ENCODE measurements at places on chromosomes 1 and 21. TPM values are rescaled to one million over a fixed set of nuclear protein-coding genes. Genes with fewer than 3 reads are reported as not detected.

Gene EXTL1
- 1.7 TPM for polyA plus RNA-seq

Gene PSEN2
- polyA plus RNA-seq, result 61.1 TPM

Gene GBP2
- polyA plus RNA-seq, result 6.0 TPM

Gene PLK3
- 15.2 TPM for polyA plus RNA-seq

Gene NBPF20
- polyA plus RNA-seq, result 5.9 TPM

Gene SPATA46
- polyA plus RNA-seq, result not detected

Gene ABCA4
- 0.81 TPM for polyA plus RNA-seq

Gene HES2
- polyA plus RNA-seq, result not detected

Gene ATP6V1G3
- not detected for polyA plus RNA-seq

Gene S100A7
- not detected for polyA plus RNA-seq

Gene CYP4X1
- 3.6 TPM for polyA plus RNA-seq

Gene CFAP141
- not detected for polyA plus RNA-seq

Gene BTBD8
- 3.9 TPM for polyA plus RNA-seq

Gene TMIGD3
- 0.69 TPM for polyA plus RNA-seq

Gene FNDC5
- 169 TPM for polyA plus RNA-seq

Gene SHE
- polyA plus RNA-seq, result 12.2 TPM

Gene S100A3
- polyA plus RNA-seq, result 0.61 TPM

Gene CELA3A
- 0.35 TPM for polyA plus RNA-seq

Gene CRP
- not detected for polyA plus RNA-seq

Gene C1orf116
- 0.10 TPM for polyA plus RNA-seq

Gene COL9A2
- 2.7 TPM for polyA plus RNA-seq

Gene ELAPOR1
- polyA plus RNA-seq, result 0.94 TPM

Gene KMO
- polyA plus RNA-seq, result 0.22 TPM

Gene F13B
- not detected for polyA plus RNA-seq

Gene TCP10L
- polyA plus RNA-seq, result 1.0 TPM

Gene KRTAP19-3
- not detected for polyA plus RNA-seq

Gene IGSF9
- polyA plus RNA-seq, result 0.31 TPM

Gene HSD11B1
- polyA plus RNA-seq, result not detected

Gene KANK4
- 14.2 TPM for polyA plus RNA-seq

Gene A3GALT2
- polyA plus RNA-seq, result not detected

Gene RHOU
- 22.2 TPM for polyA plus RNA-seq

Gene RXRG
- 62.1 TPM for polyA plus RNA-seq

Gene DIRAS3
- polyA plus RNA-seq, result 3.5 TPM

Gene SELP
- polyA plus RNA-seq, result 2.4 TPM

Gene TNNI3K
- polyA plus RNA-seq, result 0.96 TPM

Gene ACTA1
- 13,843 TPM for polyA plus RNA-seq

Gene GPR153
- 14.6 TPM for polyA plus RNA-seq

Gene LIPI
- polyA plus RNA-seq, result 0.16 TPM

Gene IL19
- not detected for polyA plus RNA-seq

Gene SPRR2B
- polyA plus RNA-seq, result not detected

Gene ZFP69
- 5.9 TPM for polyA plus RNA-seq

Gene SEMA4A
- 2.1 TPM for polyA plus RNA-seq

Measured in muscle of back (tissue), 13 donors.